ENCODE measurements at places on chromosomes 3 and 15. TPM values are rescaled to one million over a fixed set of nuclear protein-coding genes. Genes with fewer than 3 reads are reported as not detected.

FAM43A gene
- 10.7 TPM for total RNA-seq

GRCh38 chr15:79515300-79516027 lies 83.3 kb downstream of the MINAR1 start:
- DNase-seq: no peak

DNA sequence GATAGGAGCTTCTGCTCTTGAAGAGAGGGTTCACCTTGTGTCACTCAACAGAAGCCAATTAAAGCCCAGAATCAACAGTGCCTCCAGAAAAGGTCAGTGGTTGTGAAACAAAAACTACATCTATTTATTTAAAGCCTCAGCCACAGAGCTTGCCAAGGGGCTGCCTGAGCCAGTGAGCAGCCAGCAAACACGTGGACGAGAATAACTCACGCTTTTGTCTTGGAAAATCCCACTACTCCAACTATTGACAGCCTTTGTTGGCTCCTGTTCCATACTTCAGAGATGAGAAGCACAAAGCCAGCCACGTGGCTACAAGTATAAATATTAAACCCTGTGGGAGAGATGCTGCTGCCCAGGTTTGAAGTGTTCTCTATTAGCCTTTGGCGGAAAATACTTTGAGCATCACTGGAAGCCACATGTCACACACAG lies 10.3 kb downstream of the GPR156 start:
- DNase-seq: peak; percentile 4

DNA sequence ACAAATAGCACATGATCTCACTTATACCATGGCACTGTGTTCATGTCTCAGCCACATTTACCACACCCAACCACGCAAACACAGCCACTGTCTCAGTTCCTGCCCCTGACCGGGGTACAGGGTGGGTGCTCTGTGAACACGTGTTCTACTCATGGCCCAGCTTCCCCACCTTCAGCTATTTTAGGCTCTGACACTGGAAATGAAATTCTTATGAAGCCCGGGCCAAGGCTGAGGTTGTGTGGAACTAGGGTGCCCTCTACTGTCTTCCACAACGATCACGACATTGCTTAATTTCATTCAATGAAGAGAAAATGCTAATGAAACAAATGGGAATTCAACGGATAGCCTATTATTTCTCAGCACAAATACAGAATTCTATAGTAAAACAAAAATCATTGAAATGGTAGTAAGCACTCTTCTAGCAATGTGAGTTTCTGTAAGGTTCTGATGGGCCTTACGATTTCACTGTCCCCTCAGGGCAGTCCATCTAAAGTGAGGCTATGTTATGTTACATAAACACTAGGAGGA lies 2.1 kb upstream of the GABRA5 start:
- DNase-seq: peak; percentile 11

SNURF gene
- 19.1 TPM for total RNA-seq

DNA sequence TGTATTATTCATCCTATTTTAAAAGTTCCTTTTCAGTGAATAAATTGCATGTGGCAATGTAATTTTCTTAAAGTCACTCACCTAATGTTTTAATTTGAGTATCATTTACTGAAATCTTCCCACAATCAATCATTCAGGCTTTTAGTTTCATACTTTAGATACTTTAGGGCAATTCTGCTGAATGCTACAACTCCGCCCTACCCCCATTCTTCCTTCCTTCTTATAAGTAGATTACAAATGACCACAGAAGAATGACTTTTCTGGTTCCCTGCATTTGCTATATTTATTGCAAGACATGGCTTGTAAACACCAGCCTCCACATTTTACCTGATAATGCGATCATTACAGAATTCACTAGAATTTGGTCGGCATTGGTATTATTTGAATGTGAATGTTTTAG lies 1061.9 kb downstream of the FHIT start:
- DNase-seq: no peak

- no peak for DNase-seq
Measured at GRCh38 chr3:132457286-132457685, 40.0 kb downstream of the DNAJC13 start.

GRCh38 chr3:195163719-195164572 lies 107.0 kb downstream of the XXYLT1 start:
- DNase-seq: no peak

DNA sequence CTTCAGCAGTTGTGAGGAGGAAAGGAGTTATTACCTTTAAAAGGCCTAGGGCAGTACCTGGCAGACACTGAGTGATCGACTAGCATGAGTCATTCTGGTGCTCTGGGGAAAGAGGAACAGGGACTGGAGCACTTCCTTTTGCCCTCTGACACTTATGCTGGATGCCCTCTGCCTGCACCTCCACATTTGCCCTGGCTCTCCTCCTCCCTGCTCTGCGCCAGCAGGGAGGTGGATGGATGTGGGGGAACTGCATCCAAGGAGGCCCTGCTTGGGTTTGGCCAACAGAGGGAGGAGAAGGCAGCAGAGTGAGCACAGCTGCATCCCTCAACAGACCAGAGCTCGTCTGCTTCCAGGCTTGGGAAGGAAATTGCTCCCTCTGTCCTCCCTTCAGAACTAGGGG lies 75.0 kb downstream of the SEMA5B start:
- DNase-seq: no peak

DNA sequence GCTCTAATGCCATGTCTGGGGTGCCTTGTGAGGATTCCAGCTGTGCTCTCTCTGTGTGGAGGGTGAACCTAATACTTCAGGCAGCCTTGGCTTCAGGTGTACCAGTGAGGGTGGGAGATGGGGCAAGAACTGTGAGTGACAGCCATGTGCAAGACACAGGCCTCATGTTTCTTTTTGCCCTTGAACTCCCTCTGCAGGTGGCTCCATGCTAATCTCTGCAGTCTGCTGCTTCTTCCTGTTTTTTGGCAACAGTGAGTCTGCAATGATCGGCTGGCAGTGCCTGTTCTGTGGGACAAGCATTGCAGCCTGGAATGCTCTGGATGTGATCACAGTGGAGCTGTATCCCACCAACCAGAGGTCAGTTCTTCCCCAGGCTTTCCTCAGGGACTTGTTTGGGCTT lies 189.3 kb downstream of the SV2B start:
- DNase-seq: no peak

DNA sequence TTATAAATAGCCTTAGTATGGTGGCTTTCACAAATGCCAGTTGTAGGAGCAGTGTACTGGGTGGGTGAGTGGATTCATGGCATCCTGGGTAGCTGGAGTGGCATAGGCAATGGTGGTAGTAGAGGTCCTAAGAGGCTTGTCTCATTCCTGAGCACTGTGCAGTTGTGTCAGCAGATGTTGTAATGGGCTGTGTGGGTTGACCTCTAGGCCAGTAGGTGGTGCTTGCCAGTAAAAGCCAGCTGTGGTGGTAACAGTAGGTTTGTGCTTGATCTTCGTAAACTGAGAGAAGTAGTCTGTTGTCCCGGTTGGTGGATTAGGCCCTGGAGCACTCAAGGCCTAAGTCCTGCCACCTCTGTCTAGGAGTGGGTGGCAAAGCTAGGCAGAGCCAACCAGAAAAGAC lies 149.7 kb upstream of the SUCLG2 start:
- no peak for DNase-seq

GRCh38 chr3:123668906-123669305 lies 84.1 kb upstream of the HACD2 start:
- no peak for DNase-seq

- peak; percentile 77 for DNase-seq
Measured at GRCh38 chr15:81378443-81378842, 4.4 kb upstream of the TMC3 start.

- no peak for DNase-seq
Measured at GRCh38 chr3:149459491-149460059, 14.9 kb upstream of the TM4SF4 start.

DNA sequence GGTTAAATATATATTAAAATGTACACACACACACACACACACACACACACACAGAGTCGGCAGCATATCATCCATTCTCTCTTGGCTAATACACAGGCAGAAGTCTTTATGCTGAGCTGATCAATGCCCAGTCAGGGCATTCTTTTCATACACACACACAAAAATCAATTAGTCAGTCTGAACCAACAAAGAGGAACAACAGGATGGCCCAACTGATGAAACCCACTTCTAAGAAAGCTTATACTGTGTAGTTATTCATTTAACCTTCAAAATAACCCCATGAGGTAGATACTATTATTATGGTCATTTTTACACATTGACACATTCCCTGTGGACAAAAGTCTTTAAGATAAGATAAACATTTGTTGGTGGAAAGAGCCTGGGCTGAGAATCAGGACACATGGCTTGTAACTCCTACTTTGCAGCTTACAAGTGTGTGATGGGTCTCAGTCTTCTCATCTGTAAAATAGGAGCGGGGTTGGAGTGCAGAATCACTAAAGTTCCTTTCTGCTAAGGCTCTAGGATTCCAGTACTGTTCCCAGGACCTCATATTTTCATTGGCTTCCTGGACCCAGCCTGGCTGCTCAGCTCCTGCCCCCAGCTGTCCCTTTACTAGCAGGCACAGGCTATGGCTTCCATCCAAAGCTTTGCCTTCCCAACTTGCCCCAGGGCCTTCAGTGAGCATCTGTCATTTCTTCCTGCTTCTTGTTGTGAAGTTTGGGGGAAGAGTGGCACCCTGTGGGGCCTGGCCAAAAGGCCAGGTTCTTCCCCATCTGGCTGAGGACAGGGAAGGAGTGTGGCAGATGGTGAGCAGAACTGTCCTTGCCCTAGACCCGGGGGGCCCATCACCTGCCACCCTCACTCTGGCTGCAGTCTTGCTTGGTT lies 27.2 kb upstream of the GLCE start:
- no peak for DNase-seq

DNA sequence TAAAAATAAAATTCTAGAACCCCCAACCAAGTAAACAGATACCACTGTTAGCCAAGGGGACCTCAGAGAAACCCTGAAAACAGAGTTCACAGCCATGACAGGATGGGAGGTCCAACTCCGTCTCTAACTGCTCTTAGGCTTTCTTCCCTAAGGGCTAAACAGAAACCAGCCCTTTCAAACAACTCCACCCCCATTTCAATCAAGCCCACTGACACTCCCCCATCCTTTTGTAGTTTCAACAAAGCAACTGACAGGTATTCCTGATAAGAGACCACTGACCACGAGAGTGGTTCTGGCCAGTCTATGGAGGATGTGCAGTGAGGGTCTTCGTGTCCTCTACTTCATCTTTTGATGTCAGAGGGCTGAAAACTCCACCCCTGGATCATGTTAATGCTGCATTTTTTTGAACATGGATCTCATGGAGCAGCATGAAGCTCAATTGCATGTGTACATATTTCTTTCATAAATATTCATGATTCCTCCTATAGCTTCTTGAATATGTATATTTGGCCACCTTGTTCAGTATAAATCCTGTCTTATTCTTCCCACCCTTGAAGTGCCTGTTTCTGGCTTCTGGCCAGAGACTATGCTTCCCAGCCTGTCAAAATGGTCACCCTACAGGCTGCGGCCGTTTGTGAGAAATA lies 222.6 kb downstream of the OSBPL10 start:
- DNase-seq: no peak

DNA sequence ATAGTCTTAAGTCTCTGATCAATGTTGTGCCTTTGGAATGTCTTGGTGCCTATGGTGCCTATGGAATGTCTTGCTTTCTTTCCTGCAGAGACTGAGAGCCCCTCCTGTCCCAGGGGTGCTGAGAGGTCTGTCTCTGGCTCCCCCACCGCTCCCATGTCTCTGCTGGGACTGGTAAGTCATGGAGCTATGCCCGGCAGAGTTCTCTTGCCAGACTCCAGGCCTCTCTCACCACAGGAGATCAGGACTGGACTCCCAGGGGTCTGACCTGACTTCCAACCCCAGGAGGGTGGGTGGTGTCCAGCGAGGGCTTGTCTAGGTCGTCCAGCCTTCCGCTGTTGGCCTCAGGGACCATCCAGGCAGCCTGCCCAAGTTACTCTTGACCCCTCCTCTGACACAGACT lies 14.0 kb upstream of the CYP11A1 start:
- DNase-seq: no peak

MYL3 gene
- 23.7 TPM for total RNA-seq

DNA sequence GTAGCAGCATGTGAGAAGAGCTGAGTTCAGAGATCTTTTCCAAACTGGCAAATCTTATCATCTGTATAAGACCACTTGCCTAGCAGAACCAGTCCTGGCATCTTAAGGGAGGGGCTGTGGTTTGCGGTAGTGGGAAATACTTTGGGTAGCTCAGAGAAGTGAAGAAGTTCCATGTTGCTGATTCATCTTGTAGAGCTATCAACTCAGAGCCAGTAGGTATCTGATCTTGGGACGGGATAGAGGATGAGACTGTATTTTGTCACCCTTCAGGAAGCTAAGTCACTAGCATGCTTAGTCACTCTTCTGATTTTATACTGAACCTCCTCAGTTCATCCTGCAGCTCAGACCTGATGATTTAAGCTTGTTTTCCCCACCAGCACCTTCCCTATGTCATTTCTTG lies 211.4 kb downstream of the NR1D2 start:
- DNase-seq: no peak

GRCh38 chr15:87224404-87224803 lies 1032.1 kb downstream of the NTRK3 start:
- DNase-seq: no peak

DNA sequence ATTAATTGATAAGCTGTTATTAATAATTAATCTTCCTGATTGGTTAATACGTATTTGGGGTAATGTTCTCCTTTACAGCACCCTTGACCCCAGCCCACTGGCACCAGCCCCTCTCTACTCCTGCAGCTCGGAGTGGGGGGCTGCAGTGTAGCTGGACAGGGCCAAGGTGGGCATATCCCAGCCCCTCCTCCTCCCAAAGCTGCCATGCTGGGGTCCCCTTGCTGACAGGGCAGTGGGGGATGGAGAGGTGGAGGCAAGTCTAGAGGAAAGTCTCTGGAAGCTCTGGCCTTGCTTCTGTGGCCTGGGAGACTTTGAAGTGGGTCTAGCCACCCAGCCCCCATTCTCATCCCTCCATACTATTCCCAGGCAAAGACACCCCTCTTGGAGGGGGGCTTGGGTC lies 35.8 kb downstream of the HCN4 start:
- no peak for DNase-seq

GRCh38 chr15:78208887-78209645 lies 25.3 kb downstream of the ACSBG1 start:
- DNase-seq: no peak

DNA sequence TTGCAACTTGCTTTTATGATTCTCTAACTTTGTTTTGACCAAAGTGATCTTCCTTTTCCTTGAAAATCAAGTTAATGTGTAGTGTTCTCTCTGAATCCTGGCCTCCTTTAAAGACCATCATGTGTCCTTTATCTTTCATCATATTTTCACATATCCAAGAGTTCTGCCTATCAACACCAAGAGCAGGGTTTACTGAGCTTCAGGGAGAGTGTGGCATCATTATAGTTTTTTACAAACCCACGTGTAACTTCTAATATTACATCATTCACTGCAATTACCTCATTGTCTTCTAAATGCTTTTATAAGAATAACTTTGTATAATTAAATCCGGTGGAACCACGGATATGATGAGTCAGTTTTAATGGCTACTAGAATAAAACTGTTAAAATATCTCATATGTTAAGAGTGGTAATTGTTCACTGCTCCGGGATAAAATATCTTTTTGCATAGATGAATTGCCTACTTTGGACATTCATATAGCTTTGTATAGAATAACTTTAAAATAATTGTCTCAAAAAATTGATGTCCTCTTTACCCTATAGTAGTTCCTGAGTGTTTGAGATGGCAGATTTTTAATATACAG lies 248.8 kb upstream of the GRM7 start:
- no peak for DNase-seq

Data from skin of body (tissue), 3 donors.